ENCODE measurements at places on chromosomes 2 and 18. TPM values are rescaled to one million over a fixed set of nuclear protein-coding genes. Genes with fewer than 3 reads are reported as not detected.

DNA sequence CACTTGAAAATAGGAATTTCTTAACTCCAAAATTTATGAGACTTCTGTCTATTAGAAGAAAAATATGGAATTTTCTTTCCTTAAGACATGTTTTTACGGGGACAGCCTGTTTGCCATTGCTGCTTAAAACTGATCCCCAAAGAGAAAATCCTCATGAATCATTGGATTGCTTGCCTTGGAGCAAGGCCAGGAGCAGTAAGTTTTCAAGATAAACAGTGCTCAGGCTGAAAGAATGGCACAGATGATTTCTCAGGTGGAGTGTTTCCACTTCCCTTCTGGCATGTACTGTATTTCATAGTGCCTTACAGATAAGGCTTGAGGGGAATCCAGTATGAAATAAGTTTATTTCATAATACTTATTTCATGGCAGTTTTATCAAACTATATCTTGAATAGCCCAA lies 74.3 kb upstream of the MMADHC start:
- DNase-seq, result no peak

- DNase-seq, result no peak
Observed at GRCh38 chr18:46754188-46754587, 2.7 kb downstream of the ST8SIA5 start.

DNA sequence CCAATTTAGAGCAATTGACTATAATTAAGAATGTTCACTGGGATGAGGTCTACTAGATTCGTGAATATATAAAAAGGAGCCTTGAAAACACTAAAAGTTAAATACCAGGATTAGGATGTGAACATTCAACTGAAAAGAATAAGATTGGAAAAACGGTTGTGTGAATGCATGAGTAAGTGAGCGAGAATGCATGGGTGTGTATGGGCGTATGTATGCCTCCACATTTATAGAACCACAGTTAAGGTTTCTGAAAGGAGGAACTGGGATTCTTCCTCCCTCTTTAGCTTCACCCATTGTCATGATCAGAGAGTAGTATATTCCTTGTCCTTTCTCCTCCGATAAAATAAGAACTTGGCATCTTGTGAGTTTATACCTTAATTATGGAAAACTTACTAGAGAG lies 151.1 kb upstream of the UBE2E3 start:
- DNase-seq, result no peak

DNA sequence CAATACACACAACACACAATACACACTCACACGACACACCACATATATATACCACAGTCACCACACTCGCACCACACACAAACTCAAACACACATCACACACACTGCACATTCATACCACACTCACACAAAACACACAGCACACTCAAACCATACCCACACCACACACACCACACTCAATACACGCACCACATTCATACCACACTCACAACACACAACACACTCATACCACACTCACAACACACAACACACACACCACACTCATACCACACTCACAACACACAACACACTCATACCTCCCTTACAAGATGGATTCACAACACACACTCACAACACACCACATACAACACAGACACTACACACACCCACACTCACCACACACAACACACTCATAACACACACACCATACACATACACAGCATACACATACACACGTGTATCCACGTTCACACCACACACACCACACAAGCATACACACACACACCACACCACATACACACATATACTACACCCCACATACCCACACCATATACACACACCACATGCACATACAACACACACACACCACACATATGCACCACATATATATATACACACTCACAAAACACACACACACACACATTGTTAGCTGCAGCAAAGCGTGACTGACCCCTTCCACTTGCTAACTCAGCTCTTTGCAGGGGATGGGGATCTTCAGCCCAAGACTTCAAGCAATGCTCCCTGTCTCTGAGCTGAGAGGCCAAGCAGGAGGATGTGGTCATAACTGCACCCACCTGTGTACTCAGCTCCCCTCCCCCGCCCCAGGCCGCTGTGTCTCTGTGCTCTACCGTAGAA lies 59.0 kb downstream of the SDC1 start:
- DNase-seq, result no peak

- no peak for DNase-seq
Observed at GRCh38 chr2:100744589-100744988, 75.3 kb upstream of the NPAS2 start.

GRCh38 chr2:199984755-199985154 lies 29.4 kb downstream of the MAIP1 start:
- DNase-seq, result no peak

- DNase-seq, result no peak
Observed at GRCh38 chr2:134441153-134441863, 187.4 kb downstream of the MGAT5 start.

DNA sequence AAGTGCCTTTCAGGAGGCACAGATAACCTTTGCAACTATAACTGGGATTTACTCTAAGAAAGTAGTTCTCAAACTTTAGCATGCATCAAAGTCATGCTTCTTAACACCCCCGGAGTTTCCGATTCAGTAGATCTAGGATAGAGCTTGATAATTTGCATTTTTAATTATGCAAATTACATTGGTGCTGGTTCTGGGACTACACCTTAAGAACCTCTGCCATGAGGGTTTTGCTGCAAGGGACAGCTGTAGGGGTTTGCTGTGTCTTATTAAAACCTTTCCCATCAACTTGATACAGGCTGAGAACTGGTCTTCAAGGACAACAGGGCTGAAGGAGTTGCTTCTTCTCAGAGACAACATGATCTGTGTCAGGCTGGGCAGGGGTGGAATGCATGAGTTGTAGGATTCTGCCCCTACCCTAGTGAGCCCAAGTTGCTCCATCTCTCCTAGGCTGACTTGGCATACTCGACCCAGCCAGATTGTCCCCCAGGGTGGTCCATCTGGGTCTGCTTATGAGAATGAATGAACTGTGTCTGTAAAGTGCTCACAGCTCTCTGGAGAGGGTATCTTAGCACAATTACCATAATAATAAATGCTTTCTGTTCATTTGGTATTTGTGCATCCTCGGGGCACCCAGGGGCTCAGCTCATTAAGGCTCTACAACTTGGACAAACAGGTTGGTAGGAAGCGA lies 232.7 kb downstream of the CLIP4 start:
- DNase-seq, result no peak

COL4A3 gene
- 1.6 TPM for total RNA-seq

All from cardiac septum (tissue), 1 donor.